ENCODE measurements at places on chromosomes 6 and 20. TPM values are rescaled to one million over a fixed set of nuclear protein-coding genes. Genes with fewer than 3 reads are reported as not detected.
A peak's percentile ranks its signal among the peaks of the same experiment; 100 is the strongest.

The POLH gene
- total RNA-seq = 87.0 TPM

The BPIFB1 gene
- not detected for total RNA-seq

GRCh38 chr6:110799655-110800054 lies 15.6 kb downstream of the CDK19 start:
- DNase-seq = no peak

GRCh38 chr20:40991181-40991889 lies 37.3 kb upstream of the TOP1 start:
- DNase-seq = peak; percentile 28

DNA sequence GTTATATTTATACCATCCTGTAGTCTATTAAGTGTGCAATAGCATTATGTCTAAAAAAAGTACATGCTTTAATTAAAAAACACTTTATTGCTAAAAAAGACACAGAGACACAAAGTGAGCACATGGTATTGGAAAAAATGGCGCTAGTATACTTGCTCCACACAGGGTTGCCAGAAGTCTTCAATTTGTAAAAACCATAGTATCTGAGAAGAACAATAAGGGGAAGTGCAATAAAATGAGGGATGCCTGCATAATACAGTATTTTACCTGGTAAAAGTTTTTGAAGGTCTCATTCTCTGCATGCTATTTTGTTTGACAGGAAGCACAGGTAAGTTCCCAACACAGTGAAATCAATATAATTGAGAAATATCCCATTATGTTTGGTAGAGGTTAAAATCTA lies 1.6 kb downstream of the NOX3 start:
- DNase-seq = no peak

GRCh38 chr20:11222243-11222642 lies 548.4 kb upstream of the JAG1 start:
- DNase-seq = no peak

DNA sequence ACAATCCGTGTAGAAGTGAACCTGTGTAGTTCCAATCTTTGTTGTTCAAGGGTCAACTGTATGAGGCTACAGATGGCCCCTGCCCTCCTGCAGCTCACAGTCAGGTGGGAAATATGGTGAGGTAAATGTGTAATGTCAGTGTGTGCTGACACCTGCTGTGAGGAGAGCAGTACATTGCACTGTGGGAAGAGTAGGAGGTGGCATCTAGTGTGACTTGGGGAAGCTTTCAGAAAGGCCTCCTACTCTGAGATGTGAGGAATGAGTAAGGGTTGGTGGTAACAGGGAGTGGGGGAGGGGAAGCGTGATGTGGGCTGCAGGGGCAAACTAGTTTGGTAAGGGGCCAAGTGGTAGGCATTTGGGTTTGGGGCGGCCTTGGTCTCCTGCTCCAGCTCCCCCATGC lies 188.8 kb downstream of the FARS2 start:
- DNase-seq = no peak

The SLC18B1 gene
- 9.3 TPM for total RNA-seq

DNA sequence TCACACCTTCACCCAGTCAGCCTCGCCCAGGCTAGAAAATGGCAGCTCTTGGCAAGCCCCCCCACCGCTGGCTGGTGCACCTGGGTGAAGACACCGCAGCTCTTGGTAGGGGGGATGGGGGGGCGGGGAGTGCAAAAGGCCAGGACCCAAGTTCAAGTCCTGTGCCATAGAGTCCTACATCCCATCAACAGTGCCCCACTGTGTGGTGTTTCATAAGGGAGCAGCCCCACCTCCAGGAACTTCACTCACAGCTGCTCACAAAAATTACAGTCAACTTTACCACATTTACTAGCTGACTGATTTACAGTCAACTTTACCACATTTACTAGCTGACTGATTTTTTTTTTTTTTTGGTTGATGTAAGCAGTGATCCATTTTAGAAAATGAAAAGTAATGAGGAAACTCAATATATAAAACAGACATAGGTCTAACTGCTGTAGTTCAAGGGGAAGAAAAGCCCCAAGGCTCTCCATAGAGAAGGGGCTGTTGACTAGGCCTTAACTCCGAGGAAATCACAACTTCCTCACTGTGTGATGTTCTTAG lies 208.9 kb upstream of the SNX9 start:
- DNase-seq = no peak

GRCh38 chr6:164854526-164854925 lies 454.9 kb downstream of the C6orf118 start:
- DNase-seq = no peak

DNA sequence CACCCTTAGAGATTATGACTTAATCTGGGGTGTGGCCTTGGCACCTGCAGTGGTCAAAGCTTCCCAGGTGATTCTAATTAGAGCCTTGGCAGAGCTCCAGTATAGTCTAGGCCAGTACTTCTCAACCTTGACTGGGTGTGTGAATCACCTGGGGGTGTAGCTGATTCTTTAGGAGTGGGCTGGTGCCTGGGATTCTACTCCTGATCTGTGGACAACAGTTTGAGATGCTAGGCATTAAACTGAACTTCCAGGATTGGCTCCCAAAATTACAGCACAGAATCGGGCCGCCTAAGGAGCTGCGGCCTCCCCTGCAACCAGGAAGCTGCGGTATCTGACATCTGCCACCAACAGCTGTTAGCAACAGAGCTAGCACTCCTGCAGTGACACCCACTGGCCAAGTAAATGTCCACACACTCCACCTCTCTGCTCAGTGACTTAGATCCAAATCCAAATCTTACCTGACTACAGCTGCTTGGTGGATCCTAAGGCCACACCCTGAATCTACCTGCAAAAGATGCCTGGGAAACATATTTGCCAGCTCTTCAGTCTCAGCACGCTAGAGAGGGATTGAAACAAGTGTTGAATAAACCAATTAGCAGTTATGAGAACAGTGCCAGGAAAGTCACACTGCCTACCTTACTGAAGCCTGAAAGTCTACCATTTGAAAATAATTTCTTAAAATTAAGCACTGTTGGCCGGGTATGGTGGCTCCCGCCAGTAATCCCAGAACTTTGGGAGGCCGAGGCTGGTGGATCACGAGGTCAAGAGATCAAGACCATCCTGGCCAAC lies 126.7 kb downstream of the UNC5CL start:
- DNase-seq = peak; percentile 54

The AGER gene
- total RNA-seq = 47.1 TPM

DNA sequence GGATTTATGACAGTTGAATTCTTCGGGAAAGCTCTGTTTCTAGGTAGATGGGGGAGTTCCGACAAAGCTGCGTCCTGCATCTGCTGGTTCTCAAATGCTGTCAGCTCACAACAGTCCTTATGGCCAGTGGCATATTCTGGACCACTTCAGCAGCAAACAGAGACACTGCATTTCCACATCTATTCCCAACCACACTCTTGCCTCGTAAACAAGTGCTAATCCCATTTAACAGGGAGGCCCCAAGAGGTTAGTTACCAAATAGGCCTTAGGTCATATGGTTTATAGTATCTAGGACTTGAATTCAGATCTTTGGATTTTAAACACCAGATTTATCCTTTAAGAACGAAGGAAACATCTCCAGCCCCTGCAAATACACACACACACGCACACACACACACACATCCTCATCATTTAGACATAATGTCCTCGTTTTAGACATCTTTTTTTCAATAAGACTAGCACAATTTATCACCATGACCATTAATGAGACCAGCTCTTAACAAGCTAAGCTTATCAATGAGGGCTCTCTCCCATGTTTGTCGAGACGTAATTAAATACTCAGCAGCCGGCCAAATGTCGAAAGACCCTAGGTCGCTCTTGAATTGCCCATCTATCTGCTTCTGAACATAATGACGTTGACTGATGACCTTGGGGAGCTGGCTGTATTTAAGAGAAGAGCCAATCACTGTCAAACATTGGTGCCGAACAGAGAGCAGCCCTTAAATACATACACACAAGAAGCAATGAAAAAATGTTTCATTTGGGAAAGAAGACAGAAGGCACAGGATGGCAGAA lies 84.5 kb downstream of the PSMG4 start:
- DNase-seq = no peak

DNA sequence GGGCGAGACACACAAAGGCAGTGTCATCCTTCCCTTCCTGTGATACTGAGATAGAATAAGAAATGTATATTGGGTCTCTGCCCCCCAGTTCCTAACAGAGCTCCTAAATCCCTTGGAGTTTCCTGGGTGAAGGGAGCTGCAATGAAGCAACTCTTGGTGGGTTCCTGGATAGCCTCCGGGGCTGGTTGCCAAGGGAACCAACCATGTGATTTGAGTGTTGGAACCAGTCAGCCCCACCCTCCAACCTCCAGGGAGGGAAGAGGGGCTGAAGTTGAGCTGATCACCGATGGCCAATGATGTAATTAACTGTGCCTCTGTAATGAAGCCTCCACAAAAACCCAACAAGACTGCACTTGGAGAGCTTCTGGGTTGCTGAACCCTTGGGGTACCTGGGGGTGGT lies 116.6 kb downstream of the SLC22A3 start:
- no peak for DNase-seq

The HLA-DRB1 gene
- 55.9 TPM for total RNA-seq

DNA sequence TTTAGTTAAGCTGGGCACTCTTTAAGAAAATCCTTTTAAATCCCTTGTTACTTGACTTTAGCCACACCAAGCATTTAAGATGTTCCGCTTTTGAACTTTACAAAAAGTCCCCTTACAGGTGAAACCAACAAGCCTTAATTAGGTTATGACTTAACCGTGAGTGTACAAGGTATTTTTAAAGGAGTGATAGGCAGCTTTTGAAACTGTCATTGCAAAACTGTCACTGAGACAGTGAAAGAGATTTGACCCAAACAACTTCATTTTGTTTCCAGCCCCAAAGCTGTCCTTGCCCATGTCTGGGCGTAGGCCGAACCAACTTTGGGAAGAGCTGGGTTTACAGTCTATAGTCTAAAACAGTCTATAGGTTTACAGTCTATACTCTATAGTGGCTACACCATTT lies 305.4 kb downstream of the FARS2 start:
- no peak for DNase-seq

The MYCT1 gene
- total RNA-seq = not detected

The FAM162B gene
- not detected for total RNA-seq

- DNase-seq = no peak
Observed at GRCh38 chr20:47857569-47858464, 72.5 kb upstream of the SULF2 start.

The RFX6 gene
- total RNA-seq = not detected

DNA sequence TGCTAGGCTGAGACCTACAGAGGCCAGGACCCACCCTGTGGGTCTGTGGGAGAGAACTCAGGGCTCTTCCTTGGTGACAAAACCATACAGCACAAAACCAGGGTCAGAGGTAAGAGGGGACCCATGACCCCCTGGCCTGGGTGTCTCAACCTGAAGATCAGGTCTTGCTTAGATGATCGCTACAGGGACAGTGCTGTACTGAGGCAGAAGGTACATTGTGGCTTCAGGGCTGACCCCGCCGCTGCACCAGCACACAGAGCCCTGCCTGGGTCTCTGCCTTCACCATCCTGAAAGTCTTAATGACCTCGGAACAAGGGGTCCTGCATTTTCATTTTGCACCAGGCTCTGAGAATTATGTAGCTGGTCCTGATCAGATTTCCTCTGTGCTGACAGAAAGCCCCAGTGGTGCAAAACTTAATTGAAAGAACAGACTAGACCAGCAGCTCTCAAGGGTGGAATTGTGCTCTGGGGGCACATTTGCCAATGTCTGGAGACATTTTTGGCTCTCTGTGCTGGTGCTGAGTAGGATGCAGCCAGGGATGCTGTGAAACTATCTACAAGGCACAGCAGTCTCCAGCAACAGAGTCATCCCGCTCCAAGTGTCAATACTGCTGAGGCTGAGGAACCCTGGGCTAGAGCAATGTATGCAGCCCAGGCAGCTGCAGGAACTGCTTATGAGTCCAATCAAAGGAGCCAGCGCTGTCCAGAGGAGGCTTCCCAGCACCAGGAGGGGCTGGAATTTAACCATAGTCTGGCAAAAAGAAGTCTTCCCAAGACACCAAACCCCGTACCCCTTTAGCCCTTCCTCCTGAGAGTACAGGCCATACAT lies 254.9 kb downstream of the ERMARD start:
- no peak for DNase-seq

- no peak for DNase-seq
Observed at GRCh38 chr6:100228437-100228833, 234.4 kb upstream of the MCHR2 start.

DNA sequence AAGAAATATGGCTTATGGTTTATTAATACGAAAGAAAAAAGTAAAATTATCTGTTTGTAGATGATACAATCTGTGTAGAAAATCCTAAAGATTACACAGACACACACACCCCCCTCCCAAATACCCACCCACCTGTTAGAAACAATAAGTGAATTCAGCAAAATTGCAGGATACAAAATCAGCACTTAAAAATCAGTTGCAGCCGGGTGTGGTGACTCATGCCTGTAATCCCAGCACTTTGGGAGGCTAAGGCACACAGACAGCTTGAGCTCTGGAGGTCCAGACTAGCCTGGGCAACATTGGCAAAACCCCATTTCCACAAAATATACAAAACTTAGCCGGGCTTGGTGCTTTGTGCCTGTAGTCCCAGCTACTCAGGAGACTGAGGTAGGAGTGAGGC lies 42.3 kb downstream of the NINL start:
- DNase-seq = no peak

The GJA10 gene
- not detected for total RNA-seq

DNA sequence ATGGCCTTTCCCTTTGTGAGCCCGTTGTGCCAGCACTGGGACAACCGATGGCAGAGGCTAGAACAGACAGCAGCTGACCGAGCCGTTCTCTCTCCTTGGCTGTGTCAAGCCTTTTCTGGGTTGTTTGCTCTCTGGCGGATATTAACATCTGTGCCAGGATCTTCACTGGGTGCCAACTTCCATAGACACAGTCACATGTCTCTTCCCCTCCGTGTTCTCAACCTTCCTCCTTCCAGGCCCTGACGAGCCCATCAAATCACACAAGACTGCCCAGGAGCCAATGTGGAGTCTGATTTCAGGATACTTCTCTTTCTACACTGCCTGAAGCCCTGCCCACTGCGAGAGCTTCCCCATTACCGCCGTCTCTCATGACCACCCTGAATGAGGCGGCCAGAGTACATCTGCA lies 111.0 kb upstream of the RALGAPA2 start:
- DNase-seq = no peak

DNA sequence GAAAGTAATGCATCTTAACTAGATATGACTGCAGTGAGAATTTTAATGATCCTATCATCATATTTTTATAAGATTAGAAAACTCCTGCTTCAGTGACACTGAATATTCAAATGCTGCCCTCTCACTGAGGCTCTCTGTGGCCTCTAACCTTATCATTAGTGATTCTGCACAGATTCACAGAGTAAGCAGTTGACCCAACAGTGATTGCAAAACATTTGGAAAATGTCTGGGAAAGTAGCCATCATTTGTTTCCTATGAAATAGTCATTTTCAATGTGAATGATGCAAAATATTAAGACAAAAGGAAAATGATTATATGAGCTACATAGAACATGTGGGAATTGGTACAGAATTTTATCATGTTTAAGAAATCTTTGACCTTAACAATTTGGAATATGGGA lies 210.3 kb downstream of the TBX18 start:
- DNase-seq = no peak
